ENCODE measurements at places on chromosomes 5 and 9.
A peak's percentile ranks its signal among the peaks of the same experiment; 100 is the strongest.

DNA sequence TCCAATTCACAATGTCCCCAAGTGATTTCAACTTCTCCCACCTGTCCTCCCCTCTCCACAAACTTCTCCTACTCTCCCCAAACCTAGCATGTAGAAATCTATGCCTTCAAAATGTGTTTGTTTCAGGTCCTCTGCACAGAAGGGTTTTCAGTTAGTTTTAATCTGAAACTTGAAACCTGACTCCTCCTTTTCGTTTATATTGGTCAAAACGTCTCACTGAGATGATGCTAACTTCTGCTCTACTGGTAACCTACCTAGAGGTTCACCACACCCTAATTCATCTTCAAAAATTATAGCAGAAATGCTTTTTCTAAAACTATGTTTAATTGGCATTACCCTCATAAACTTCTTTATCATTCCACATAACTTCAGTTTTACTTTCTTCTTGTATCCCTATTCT, 401.8 kb upstream of the ADAMTS16 start:
- DNase-seq: no peak

DNA sequence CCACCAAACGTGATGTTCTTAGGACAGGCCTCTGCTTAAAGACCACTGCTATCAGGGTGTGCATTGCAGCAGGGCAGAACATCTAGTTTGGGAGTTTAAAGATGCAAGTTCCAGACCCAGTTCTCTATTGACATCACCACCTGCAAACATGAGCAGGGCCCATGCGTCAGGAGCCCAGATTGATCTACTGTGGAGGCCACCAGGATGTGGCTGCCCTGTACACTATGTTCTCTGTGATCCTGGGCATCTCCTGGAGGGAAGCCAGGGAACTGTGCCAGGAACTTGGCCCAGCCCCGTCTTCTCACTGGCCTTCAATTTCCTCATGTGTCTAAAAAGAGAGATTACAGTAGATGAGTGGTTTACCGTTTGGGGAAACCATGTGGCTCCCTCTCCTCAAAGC, 87.1 kb downstream of the PDE6A start:
- no peak for DNase-seq

DNA sequence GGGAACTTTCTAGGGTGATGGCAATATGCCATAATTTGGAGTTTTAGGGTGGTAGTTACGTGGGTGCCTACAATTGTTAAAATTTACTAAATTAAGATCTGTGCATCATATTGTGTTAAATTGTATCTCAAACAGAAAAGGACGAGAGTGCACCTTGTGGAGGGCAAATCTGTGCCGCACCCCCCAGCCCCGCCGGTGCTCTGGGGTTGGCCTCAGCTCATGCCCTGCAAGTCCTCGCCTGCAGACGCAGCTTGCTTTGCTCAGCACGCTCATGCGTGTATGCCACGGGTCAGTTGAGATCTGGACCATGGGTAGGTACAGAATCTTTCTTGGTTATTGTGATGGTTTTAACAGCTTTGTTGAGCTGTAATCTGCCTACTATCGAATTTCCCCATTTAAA, 33.7 kb upstream of the FCN1 start:
- no peak for DNase-seq

GRCh38 chr5:1212881-1213280, 11.5 kb downstream of the SLC6A19 start:
- DNase-seq: no peak

- peak; percentile 48 for DNase-seq
Observed at GRCh38 chr9:117704024-117704575, at the start of gene TLR4. TLR4 (plus strand) TSS chr9:117704403; CDS start chr9:117704473, 70 bp downstream.

- no peak for DNase-seq
Observed at GRCh38 chr5:51632793-51633192, 249.5 kb downstream of the ISL1 start.

GRCh38 chr5:86460519-86460918, 157.2 kb upstream of the COX7C start:
- DNase-seq: no peak

DNA sequence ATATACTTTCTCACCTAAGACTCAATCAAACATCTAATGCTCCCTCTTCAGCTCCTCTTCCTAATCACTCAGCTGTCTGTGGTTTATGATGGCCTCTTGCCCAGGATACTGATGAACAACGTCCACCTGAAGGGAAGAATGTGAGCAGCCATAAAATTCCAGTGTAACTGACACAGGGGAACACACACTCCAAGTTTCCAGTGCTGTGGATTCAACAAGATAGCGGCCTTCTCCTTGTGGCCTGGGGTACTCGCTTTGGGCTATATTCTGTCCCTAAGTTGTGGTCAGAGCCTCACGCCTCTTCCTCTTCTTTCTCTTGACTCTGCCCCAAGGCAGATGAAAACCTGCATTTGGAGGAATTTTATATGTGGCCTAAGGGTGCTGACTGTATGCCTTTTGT, 11.7 kb downstream of the B4GALT1 start:
- no peak for DNase-seq

DNA sequence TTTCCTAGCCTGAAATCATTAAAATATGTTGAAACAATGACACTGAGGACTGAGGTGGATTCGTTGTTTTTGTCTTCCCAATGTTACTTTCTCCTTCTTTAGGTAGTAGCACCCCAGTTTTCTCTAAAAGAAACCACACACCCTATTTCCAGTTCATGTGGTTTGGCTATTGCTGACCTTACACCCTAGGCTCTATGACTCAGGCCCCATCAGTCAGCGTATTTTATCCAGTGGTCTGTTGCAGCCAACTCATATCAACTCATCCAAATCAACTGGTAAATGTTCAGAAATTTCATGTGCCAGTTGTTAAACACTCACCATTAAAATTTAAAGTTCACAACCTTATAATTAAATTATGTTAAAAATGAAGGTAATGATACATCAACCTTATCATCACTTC, 44.6 kb upstream of the NFIB start:
- DNase-seq: no peak

GRCh38 chr5:40410231-40410861, 269.4 kb upstream of the PTGER4 start:
- no peak for DNase-seq

GRCh38 chr5:81202655-81203054, 30.5 kb upstream of the CKMT2 start:
- no peak for DNase-seq

DNA sequence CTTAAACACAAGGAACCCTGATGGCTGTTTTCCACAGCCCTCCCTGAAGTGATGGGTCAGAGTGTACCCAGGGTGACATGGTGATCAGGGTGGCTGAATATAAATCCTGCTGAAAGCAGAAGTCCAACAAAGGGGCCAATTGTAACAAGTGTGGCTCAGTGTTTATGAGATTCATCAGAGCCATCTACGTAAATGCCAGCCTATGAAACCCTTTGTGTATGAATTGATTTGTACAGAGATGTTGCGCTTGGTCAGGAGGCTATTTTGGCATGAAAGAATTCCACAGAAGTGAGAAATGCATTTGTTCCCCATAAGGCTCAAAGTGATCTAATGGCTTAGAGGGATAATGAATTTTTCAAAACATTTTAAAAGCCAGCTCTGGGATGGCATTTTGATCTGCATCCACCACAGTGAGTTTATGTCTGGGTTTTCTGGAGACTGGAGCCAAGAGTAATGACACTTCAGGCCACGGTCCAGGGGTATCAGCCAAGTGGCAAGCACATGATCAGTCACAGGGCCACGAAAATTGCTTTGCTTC, 12.4 kb downstream of the PRUNE2 start:
- DNase-seq: no peak

- no peak for DNase-seq
Observed at GRCh38 chr5:66742896-66743247, 146.7 kb downstream of the MAST4 start.

GRCh38 chr5:168209997-168210396, 81.4 kb upstream of the WWC1 start:
- no peak for DNase-seq

DNA sequence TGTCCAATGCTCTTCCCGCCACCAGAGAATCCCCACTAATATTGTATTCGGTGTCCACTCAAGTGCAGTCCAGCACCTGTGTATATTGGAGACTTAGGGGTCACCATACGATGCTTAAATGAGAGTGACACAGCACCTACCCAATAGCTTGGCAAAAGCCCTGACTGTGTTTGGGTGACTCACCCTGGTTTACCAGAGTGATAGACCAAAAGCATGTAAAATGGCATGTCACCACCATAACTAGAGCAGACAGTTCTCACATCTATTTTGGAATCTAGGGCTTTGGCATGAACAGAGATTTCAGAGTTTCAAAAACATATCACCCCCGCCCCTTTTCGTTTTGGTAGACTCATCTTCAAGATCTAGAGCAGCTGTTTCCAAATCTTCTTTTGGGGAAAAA, 217.3 kb upstream of the RASEF start:
- DNase-seq: no peak

DNA sequence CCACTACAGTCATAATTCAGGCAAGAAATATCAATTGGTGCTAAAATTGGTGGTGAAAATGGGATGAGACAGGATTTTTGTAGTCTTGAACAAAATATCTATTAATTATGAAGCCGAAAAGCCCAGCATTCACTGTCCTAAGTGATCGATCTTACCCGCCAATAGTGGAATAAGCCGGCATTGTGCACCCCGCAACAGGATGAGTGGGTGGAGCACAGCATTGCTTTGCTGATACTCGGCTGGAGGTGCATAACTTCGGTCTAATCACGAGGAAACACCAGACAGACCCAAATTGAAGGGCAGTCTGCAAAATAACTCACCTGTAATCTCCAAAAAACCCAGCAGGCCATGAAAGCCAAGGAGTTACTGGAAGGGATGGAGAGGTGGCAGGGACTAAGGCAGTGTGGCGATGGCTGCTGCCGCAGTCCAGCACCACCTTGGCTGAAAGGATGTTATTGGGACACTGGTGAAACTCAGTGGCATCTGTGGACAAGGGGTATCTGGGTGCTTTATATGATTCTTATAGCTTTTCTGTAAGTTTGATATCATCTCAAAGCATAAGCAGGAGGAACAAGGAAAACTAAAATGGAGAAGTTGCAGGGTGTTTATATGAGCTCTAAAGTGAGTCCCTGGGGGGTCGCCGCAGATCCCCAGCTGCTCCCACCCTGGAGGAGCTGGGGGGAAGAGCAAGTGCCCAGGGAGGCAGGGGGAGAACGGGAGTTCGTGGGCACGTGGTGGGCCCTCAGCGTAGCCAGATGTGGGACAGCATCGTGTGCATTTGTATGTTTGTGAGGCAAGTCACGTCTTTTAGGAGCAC, 45.2 kb downstream of the AHRR start:
- no peak for DNase-seq

DNA sequence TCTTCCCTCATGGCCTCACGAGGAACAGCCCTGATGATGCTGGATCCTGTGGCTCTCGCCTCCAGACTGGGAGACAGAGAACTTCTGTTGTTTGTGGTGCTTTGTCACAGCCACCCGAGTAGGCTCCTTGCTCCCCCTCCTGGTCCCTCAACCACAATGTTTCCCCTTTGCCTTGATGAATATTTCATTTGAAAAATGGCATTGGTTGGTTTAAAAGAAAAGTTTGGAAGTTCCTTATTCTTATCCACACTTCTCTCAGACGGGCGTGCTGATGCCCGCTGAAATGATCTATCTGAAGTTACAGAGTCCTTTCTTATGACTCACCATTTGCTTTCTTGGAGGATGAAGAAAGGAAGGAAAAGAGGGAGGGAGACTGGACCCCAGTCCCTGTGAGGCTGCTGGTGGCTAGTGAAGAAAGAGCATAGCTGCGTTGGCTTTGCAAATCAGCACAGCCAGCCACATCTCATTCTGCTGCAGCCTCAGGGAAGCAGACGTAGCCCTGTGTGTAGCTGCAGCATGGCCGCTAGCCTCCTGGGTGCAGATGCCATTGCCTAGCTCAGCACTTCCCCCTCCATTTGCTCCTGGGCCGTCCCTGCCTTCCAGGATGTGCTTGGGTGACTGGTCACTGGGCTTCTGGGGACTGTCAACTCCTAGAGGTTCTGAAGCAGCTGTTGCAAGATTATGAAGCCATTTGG, 185.9 kb downstream of the ERCC6L2 start:
- peak; percentile 45 for DNase-seq

- no peak for DNase-seq
Observed at GRCh38 chr5:60634051-60634450, 65.9 kb downstream of the DEPDC1B start.

DNA sequence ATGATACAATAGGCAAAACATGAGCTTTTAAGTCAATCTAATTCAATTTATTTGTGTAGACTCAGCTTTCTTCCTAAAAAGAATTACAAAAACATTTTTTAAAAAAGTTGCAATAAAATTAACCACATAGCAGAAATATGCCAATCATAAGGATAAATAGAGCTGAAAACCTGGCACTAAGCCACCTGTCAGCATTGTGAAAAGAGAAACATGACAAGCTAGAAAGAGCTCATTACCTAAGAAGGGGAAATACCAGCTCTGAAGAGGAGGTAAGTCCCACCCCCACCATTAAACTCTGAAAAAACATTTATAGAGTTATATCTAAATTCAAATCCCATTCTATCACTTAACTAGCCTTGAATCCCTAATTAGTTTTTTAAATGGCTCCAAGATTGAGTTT, 372.9 kb downstream of the OSTF1 start:
- no peak for DNase-seq

DNA sequence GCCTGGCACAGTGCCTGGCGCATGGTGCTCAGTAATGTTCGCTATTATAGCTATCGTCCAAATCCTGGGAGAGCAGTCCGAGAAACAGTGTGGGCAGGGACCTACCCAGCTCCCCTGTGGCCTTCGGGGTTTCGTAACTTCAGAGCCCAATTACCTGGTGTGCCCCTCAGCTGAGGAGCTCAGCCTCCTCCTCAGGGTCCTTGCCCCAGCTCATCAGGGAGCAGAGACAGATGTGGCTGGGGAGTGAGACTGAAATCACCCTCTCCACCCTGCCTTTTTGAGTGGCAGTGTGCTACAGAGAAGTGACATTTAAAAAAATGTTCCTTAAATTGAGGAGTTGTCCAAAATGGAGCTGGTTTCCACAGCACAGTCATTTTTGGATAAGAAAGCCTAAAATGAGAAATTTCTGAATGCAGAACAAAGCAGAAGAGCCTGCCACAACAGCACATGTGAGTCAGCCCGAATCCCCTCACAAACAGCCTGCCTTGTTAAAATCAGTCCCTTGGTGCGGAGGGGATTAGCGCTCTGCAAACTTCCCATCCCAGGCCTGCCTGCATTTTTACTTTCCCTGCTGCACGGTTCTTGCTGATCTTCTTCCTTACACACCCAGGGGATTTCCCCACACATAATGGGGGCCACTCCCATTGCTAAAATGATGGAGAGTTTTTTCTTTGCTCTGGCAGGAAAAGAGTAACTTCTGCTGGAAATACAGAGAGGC, 78.1 kb upstream of the PITX1 start:
- no peak for DNase-seq

GRCh38 chr9:303502-303901, 88.8 kb downstream of the DOCK8 start:
- no peak for DNase-seq

- DNase-seq: no peak
Observed at GRCh38 chr9:13478639-13479038, 199.1 kb upstream of the MPDZ start.
